Ecto neural progenitor cell (in vitro differentiated cells): ENCODE measurements at places on chromosomes 6 and 20.

GRCh38 chr6:119533603-119534279, 184.2 kb upstream of the MAN1A1 start:
- no peak for DNase-seq

- DNase-seq, result no peak
These were observed 118.1 kb downstream of the TRDN start for GRCh38 chr6:123518441-123519188.

GRCh38 chr20:32052778-32053362, 828 bp downstream of the HCK start:
- no peak for DNase-seq

- no peak for DNase-seq
These were observed 36.9 kb downstream of the STK38 start for GRCh38 chr6:36510365-36510764.

DNA sequence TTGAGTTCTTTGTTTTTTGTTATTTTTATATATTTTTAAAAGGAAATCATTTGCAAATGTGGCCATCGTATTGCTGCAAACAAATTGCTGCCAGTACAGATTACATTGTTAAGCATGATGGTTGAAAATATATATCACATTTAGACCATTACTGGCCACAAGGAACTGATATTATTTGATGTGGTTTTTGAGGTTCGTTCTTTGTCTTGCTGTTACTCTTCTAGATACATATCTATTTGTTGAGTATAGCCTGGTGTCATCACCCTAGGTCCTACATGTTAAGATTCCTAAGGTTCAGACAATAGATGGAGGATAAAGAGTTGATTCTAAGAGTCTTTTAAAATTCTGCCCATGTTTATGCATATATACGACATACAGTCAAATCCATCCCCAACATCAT, 306.0 kb downstream of the FARS2 start:
- no peak for DNase-seq
